NCI-H146 (cell line): ENCODE measurements at places on chromosomes 12 and 14.

DNA sequence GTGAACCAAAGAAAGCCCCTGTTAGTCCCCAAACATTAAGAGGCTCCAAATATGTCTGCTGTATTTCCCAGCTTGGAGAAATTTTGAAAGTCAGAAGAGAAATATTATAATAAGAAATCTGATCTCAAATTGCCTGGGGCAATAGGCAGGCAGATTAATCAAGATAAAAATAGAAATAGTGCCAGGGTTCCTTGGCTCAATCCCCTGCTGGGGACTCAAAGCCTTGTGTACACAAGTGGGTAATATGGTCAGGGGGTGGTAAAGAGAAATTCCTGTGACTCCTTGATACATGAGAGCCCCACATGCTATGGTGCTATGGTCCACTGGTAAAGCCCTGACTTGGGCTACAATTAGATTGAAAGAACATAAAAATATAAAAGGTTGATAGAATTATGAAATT, 41.3 kb upstream of the ARID2 start:
- DNase-seq, result peak; percentile 72

DNA sequence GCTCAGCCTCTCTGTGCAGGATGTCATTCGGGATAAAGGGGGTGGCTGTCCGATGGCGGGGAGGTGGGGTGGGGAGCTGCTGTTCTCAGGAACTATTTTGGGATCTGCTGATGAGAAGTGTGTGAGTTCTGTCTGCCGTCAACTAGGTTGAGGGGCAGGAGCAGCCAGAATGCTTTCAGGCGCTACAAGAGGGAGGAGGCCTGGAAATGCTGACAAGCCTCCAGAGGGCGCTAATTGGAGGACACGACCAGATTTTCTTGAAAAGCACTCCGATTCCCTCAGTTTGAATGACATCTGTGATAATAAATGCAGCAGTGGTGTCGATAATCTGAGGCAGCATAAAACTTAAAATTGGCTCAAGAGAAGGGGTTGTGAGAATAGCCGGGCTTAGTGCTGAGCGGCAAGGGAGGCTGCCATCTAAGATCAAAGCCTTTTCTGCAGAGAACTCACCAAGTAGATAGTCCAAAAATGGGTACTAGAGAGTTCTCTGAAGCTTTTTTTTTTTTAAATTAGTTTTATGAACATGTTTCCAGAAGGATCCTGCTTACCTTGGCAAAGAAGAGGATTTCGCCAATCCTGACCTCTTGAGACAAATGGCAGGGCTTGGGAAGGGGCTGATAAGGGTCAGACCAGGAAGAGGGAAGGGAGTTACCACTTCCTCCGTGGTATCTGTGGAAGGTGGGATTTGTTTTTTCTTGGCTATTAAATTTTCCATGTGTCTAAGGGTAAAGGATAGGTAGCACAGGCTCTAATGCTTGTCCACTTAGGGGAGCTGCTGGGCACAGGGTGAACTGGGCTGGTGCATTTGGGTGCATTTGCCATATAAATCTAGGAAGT, 94.4 kb downstream of the CRACR2A start:
- DNase-seq, result peak; percentile 56

- DNase-seq, result no peak
Measured at GRCh38 chr14:87271331-87271730, 721.7 kb downstream of the GALC start.

- DNase-seq, result no peak
Measured at GRCh38 chr12:29155079-29155478, 6.0 kb downstream of the FAR2 start.

DNA sequence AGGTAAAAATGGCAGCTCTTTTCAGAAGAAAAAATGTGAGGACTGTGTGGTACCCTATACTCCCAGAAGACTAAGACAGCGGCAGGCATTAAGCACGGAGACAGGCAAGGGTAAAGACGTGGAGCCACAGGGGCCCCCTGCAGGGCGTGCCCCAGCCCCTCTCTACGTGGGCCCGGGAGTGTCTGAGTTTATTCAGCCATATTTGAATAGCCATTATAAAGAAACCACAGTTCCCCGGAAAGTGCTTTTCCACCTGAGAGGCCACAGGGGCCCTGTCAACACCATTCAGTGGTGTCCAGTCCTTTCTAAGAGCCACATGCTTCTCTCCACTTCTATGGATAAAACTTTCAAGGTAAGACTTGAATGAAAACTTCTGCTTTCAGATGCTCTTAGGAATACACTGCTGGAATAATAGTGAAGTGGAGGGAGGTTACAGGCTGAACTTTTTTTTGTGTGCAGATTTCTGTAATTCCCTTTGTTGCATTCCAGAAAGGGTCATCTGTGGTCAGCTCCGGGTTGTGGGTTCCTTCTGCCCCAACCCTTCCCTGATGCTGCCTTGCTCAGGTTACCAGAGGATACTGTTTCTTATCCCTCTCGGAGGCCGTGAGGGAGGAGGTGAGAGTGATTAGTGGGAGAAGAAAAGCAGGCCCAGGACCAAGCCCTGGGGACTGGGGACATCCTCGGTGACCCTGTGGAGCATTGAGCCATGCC, 58.4 kb downstream of the SLC25A47 start:
- peak; percentile 57 for DNase-seq

DNA sequence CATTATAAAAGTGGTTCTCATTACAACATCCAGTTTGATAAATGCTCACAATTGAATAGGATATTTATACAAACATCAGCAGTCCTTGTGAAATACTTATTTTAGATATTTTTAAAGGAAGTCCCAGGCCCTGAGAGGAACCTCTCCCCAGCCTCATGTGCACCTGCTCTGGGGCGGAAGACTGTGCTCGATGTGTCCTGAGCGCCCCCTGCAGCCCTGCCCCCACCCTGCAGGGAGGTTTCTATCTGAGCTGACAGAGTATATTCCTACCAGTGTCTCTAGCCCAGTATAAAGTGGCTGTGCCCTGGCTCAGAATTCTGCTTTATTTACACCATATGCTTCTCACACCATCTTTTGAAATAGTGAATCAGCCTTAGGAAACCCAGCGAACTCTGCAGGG, 1349.1 kb downstream of the TMEM121 start:
- no peak for DNase-seq

DNA sequence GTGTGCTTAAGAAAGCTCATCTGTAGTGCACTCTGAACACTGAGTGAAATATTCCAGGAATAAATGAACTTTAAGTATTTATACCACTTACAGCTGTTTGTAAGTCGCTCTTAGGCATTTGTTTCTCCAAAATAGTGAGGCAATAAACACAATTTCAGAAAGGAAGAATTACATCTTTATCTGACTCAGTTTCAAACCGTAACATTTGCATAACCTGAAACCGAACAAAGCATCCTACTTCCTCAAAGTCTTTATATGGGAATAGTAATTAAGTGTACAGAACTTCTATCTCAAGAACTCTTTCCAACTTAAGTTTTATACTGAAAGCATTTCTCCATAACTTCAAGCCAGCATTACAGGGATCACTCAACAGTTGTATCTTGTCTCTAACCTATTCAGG, 58.4 kb downstream of the SOX5 start:
- DNase-seq, result no peak

DNA sequence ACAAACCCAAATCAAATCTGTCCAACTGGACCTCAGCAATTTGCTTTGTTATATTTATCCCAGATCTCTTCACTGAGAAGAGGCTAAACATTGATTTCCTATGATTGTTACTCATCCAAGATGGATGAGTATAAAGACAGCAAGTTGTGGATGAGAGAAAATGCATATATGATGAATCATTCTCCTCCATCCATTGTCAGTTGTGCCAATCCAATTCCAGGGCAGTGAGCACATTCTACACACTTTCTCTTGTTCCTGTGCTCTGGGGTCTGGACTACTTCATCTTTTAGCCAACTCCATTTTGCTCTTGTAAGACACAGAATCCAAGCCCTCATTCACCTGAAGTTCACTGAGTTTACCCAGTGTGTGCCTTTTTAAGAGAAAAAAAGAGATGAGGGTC, 105.7 kb downstream of the GCH1 start:
- no peak for DNase-seq

DNA sequence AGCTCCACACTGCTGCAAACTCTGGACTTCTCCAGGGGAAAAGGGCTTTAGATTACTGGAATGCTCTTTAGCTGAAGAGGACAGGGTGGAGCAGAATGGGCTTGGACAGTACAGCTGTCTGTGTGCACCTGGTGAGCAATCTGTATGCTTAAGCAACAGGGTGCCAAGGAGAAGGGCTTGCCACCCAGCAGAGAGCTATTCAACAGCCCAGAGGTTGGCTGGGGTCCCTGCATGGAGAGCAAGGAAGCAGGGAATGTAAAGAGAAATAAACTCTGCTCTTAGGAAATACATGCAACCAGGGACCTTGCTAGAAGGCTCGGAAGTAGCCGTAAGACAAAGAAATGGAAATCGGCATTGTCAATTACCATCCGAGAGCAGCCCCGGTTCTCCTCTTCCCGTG, 53.0 kb upstream of the CORO1C start:
- peak; percentile 97 for DNase-seq

GRCh38 chr14:100584056-100585031, 2.9 kb downstream of the BEGAIN start:
- no peak for DNase-seq

- DNase-seq, result no peak
Measured at GRCh38 chr14:104101086-104101621, 15.7 kb downstream of the ASPG start.

DNA sequence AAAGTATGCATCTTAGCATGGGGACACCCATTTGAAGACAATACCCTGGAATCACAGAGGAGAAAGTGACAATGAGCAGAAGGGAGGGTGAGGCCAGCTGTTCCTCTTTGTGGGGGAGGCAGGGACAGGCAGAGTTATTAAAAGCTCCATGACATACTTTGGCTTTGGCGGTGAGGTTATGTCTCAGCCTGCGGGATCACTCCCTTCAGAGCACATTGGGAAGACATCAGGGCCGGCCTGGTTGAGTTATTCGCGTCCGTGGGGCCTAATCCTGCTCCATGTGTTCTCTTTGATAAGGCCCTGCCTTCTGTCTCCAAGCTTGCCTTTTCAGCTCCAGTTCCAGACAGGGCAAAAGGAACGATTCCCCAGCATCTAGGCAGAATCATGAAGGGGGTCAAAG, 98.8 kb upstream of the NTF3 start:
- no peak for DNase-seq

GRCh38 chr12:121697093-121697698, 15.4 kb upstream of the TMEM120B start:
- DNase-seq, result peak; percentile 61

GRCh38 chr12:108235197-108235984, 103.7 kb downstream of the CMKLR1 start:
- no peak for DNase-seq

DNA sequence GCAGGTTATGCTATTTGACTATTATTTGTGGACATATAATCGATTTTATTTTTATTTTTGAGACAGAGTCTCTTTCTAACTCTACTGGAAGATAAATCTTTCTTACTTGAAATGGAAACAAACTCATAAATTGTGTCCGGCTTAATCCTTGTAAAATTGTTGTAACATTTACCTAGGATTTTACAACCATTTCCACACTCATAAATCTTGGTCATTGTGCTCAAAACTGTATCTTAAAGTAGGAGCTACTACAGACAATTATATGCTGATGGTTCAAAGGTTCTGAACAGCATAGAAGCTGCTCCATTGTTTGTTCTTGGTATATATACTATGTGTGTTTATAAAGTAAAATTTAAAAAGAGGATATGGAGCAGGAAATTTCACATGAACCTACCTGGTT, 4.6 kb upstream of the ARF6 start:
- DNase-seq, result no peak

DNA sequence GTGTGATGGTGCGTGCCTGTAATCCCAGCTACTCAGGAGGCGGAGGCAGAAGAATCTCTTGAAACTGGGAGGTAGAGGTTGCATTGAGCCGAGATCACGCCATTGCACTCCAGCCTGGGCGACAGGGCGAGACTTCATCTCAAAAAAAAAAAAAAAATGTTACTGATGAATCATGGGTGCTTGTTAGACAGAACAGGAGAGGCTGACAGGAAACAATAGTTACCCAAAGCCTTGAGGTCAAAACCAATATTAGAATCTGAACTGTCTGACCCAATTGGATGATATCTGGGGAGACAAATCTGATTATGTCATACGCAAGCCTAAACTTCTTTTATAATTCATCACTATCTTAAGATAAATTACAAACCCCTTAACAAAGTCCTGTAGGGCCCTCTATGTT, 40.7 kb upstream of the KIF21A start:
- DNase-seq, result no peak

- peak; percentile 28 for DNase-seq
Measured at GRCh38 chr12:81617915-81618314, 141.2 kb downstream of the PPFIA2 start.

- no peak for DNase-seq
Measured at GRCh38 chr12:71014180-71014785, 93.7 kb upstream of the PTPRR start.

GRCh38 chr12:62466594-62467491, at the start of gene MON2:
Gene MON2, plus strand, starts transcription at chr12:62466826. Its CDS starts 382 bp downstream, at chr12:62467208.
- DNase-seq, result peak; percentile 87

DNA sequence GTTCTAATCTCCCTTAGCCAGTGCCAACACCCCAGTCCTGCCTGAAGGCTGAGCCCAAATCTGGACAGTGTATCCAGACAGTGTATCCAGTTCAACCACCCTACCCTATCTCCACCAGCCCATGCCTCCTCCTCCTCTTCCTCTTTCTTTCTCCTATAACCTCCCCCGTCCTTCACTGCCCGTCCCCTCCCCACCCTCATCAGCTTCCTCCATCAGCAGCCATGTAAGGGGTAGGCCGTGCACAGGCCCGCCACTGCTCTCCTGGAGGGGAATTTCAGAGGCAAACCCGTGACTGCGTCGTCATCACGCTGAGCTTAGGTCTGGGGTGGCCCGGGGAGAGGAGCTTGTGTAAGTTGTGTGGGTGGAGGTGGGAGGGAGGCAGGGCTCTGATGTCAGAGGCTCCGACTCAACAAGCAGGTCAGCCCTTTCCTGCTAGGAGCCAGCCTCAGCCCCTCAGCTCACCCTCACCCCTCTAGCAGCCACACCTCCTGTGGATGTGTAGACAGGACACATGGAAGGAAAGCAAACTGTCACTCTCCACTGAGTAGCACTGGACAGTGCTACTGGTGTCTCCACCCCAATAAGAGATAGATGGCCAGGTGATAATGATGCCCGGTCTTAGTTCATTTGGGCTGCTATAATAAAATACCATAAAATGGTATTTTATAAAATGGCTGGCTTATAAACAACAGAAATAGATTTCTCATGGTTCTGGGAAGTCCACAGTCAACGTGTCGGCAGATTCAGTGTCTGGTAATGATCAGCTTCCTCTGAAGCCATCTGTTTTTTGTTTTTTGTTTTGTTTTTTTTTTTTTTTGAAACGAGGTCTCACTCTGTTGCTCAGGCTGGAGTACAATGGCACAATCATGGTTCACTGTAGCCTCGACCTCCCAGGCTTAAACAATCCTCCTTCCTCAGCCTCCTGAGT, 50.5 kb downstream of the IRF2BPL start:
- DNase-seq, result no peak
